Right ventricle myocardium inferior (tissue), 1 donor: ENCODE measurements at places on chromosomes 5 and 9.
A peak's percentile ranks its signal among the peaks of the same experiment; 100 is the strongest.

DNA sequence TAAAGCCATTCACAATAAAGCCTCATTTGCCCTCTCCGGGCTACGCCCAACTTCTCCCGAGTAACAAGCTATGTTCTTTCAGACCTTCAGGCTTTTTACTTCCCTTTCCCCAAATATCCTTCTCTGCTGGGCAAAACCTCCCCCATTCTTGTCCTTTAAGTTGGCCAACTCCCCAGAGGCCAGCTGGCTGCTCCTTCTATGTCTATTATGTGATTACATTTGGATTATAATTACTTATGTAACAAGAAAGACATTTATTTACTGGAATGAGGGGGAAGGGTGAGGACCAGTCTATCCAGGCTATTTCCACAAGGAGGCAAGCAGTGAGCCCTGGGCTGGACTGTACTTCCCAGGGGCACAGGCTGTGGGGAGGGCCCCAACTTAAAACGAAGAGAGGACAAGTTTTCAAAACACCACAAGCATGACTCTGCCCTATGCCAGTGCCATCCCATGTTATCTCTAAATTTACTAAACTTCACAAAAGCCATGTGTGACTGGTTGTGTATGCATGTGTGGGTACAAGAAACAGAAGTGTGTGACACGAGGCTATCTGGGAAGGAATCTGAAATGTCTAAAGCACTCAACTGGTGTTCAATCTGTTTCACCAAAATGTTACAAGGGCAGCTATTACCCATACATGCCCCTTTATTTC lies 84.5 kb downstream of the GNAQ start:
- DNase-seq = peak; percentile 66

- DNase-seq = peak; percentile 70
Observed at GRCh38 chr5:170306381-170306831, 8.8 kb upstream of the LCP2 start.

- DNase-seq = no peak
Observed at GRCh38 chr9:116661037-116661954, 25.8 kb upstream of the TRIM32 start.

- no peak for DNase-seq
Observed at GRCh38 chr9:136455043-136456002, 15.7 kb upstream of the INPP5E start.

GRCh38 chr5:88287302-88287701 lies 18.7 kb upstream of the TMEM161B start:
- DNase-seq = no peak

GRCh38 chr9:35789541-35789940 lies 1.9 kb upstream of the NPR2 start:
- DNase-seq = no peak

GRCh38 chr9:84598921-84599636 lies 70.5 kb upstream of the NTRK2 start:
- DNase-seq = no peak

- DNase-seq = no peak
Observed at GRCh38 chr9:76082057-76082456, 191.6 kb downstream of the PCSK5 start.

DNA sequence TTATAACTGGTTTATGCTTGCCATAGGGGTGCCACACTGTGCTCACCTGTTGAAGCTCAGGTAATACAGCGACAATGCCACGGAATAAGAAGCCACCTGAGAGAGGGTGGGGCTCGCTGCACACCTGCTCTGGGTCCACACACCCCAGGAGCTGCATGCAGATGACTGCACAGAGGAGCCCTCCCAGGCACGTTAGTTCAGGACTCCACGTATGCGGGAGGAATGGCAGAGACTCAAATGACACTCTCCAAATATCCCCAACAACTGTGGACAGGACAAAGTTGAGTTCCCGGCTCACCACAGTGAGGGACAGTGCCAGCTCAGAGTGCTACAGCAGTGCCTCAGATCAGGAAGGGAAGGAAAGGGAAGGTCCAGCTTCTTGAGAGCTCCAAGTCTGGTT lies 5.8 kb upstream of the FCN1 start:
- DNase-seq = no peak

DNA sequence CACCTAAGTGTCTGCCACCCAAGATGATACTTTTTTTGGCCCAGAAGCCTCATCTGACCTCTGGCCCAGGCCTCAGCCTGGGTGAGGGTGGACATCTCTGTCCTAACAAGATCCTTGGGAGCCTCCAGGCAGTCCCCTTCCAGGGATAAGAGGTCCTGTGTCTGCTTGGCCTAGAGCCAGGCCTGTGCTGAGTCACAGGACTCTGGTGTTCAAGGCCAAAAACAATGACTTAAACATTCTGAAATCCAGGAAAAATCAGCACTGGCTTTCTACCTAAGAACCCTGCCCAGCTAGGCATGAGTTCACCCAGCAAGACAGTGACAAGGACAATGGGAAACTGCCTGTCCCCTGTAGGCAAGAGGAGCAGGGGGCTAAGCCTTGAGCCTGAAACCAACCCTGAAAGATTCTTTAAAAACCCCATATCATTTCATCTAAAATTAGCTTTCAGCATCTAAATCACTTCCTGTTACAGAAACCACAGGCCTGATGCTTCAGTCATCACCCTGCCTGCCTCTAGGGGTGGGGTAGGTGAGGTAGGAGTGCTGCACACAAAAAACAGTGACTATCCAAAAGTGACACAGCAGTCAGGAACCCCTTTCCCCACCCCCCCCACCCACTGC lies 29.9 kb downstream of the CSF2 start:
- DNase-seq = peak; percentile 90

- DNase-seq = no peak
Observed at GRCh38 chr9:14156046-14156445, 157.9 kb downstream of the NFIB start.

GRCh38 chr5:132839426-132840301 lies 9.2 kb upstream of the SHROOM1 start:
- no peak for DNase-seq

GRCh38 chr5:177399997-177400868 lies at the start of gene PFN3:
Gene PFN3, minus strand, starts transcription at chr5:177400661. Its CDS starts 85 bp downstream, at chr5:177400576.
- no peak for DNase-seq
